Activated CD4-positive, alpha-beta T cell treated with anti-CD3 and anti-CD28 coated beads, Interleukin-2, amount 50 U/mL, for 16 hours (primary cell): ENCODE measurements at places on chromosomes 3 and 15.

- no peak for DNase-seq
Measured at GRCh38 chr15:49737127-49737526, 116.3 kb downstream of the DTWD1 start.

DNA sequence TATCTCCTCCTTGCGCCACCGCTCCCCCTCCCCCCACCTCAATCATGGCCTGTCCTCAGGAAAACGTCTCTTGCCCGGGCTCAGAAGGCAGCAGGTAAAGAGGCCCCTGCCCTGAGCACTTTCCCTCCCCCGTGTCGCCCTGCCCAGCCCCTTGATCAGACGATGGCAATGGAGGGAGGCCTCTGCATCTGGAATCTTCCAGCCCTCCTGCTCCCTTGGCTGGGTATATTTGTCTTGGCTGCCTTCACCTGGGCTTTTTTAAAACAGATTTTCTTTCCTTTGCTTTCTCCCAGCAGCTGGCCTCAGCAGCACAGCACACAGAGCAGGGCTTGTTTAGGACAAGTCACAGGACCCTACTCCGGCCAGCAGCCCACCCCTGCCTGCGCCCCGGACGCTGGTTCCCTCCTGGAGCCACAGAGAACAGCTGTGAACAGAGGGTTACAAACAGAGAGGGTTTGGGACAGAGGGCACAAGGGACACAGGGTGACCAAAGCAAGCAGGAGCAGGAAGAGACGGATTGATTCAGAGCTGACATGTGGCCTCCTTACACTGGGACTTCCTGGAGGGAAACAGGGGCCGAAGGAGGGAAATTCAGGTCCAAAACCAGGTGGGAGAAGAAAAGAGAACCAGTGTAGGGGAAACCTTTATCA, 78.7 kb downstream of the ISG20 start:
- DNase-seq, result no peak

GRCh38 chr3:194269610-194270145, 81.5 kb downstream of the CPN2 start:
- DNase-seq, result no peak

DNA sequence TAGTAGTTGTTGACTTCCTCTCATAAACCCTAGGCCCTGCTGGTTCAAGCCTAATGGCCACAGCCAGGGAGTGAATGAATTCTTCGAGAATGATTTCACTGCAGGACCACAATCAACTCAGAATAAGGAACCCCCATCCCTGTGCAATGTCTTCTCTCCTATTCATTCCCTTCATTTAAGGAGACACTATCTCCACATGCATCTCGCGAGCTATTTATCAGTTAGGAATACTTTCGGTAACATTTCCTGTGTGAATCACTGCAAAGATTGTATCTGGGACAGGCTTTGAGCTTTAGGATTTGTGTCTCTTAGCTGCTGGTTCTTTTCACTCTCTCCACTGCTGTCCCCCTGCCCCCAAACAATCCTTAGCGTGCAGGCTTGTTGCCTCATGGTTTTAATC, 94.4 kb downstream of the MYLK start:
- DNase-seq, result no peak

GRCh38 chr3:35857004-35857403, 217.7 kb downstream of the ARPP21 start:
- no peak for DNase-seq

DNA sequence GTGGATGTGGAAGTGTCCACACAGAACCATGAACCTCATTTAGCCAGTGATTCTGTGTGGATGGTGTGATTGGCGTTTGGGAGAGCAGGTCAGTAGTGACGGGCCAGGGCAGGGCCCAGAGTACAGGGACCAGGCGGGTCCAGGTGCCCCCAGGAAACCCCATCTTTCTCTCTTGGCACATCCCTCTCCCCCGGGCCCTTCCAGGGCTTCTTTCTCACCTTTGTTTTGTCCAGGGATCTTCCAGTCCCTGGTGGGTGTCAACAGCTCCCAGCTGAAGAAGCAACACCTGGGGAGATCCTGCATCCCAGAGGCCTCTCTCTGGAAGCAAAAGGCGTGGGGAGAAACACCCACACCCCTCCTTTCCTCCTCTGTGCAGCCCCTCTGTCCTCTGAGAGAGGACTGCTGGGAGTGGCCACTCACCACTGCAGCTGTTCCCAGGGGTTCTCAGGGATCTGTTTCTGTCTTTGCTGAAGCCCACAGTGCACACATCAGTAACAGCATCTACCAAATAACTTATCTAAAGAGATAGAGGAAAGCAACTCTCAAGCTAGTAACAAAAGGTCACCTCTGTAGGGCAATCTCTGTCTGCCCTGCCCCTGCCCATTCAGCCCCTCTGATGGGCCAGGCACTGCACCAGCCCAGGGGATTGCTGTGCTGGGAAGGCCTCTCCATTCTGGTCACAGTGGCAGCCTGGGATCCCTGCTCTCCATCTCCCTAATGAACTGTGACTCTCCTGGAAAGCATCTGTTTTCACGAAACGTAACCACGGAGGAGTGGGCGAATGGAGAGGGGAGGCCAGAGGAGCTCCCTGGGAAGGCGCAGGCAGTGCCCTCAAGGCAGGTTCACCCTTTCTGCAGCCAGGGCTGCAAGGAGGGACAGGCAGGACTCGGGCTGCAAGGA, 98.3 kb upstream of the ALDH1A3 start:
- DNase-seq, result no peak

DNA sequence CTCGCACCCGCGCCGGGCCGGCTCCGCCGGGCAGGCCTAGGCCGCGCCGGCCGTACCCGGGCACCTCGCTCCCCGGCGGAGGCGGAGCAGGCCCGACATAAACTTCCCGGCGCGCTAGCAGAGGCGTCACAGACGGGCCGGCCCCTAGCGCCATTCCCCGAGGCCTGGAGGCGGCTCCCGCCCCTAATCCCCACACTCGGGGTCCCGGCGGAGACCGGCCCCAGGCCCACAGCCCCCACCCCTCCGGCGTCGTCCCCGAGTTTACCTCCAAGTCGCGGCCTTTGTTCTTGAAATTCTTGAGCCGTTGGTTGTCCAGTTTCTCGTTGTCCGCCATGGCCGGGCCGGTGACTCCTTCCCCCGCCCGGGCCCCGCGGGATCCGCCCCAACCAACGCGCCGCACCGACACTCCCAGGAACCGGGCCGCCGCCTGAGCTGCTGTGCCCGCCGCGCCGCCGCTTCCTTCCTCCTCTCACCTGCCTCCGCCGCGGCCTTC, 376 bp downstream of the KPNA4 start:
- peak; percentile 54 for DNase-seq

DNA sequence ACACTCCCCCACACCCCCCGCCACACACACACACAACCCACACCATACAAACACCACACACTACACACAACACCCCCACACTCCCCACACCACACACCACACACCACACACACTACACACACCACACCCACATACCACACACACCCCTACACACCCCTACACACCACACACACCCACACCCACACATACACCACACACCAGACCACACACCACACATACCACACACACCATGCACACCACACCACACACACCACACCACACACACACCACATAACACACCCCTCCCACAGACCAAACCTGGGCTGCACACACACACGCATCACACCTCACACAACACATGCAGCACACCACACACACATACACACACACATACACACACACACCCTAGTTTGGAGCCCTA, 1.8 kb upstream of the RASGRF1 start:
- DNase-seq, result no peak

DNA sequence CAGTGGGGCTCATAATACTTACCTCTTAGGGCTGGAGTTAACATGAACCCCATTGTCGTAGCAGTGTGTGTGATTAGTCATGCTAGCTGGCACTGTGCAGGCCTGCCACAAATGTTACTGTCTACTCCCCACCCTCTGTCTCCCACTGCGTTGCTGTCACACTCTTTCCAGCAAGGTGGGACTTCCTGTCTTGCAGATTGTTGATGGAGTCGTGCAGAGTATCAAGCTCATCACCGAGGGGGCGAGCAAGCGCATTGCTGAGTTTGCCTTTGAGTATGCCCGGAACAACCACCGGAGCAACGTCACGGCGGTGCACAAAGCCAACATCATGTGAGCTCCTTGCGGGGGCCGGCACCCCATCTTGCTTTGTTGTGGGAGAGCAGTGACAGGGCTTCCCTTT, 12.9 kb downstream of the IDH3A start:
- no peak for DNase-seq

GRCh38 chr3:149501524-149501923, 27.0 kb downstream of the TM4SF4 start:
- DNase-seq, result no peak

DNA sequence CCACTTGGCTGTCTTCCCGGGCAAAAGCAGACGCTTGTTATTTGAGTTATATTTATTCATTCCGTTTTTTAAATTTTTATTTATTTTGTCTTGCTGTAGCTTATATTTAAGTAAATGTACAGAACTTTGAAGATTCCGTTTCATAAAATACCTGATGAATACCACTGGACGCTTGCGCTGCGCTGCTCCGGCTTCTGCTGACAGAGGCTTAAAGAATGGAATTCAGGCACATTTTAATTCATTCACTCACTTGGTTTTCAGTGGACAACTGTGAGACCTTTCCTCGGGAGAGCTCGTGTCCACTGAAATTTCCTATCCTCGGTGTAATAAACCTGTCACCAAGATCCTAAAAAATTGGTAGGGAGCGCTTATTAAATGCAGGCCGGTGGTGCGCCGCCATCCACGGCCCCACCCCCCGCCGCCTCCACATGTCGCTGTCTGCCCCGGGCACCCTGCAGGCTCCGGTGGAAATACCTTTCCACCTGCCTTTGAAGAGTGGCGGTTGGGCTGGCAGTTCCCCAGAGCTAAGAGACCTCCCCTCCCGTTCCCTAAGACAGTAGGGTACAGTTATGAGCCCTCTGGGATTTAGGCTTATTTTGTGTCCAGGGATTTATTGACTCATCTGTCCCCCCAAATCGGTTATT, 62.5 kb upstream of the UBE2E1 start:
- DNase-seq, result no peak

- no peak for DNase-seq
Measured at GRCh38 chr3:151478335-151478697, 17.5 kb upstream of the IGSF10 start.

DNA sequence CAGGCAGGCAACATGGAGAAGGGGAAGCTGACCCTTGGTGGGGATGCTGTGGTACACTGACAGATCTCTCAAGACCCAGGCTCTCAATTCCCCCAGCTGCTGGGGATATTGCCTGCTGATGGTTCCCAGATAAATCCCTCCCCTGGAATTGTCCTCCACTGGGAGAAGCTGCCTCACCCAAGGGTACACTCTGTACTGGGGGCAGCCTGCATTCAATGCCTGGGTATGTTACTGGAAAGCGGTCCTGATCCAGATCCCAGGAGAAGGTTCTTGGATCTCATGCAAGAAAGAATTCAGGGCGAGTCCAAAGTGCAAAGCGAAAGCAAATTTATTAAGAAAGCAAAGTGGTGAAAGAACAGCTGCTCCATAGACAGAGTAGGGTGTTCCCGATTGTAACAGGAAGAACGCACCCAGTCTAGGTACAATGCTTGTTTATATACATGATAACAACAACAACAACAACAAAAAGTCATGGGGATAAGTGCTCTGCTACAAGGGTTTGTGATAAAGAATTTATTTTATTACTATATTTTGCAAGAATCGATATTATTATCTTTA, 591.5 kb upstream of the ADAMTS9 start:
- DNase-seq, result no peak

GRCh38 chr3:47370887-47371697, 9.7 kb upstream of the PTPN23 start:
- DNase-seq, result peak; percentile 34

GRCh38 chr3:356952-357351, 160.4 kb downstream of the CHL1 start:
- DNase-seq, result no peak

- no peak for DNase-seq
Measured at GRCh38 chr3:10722911-10723310, 93.1 kb upstream of the SLC6A11 start.

DNA sequence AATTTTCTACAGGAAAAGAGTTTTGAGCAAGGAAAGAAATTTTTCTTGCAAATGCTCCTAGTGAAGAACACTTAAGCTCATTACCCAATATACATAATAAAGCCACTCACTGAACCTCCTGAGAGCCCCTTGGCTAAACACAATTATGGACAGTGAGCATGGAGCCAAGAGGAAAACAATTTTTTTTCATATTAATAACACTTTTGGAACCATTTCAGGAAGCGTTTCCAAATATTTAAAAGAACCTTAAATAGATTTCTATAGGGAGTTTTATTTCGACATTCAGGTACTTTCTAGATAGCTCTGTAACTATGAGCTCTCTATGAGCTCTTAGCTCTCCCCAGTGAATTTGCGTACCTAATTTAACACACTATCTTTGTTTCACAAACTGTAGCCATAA, 581.1 kb downstream of the ZNF385D start:
- DNase-seq, result no peak

DNA sequence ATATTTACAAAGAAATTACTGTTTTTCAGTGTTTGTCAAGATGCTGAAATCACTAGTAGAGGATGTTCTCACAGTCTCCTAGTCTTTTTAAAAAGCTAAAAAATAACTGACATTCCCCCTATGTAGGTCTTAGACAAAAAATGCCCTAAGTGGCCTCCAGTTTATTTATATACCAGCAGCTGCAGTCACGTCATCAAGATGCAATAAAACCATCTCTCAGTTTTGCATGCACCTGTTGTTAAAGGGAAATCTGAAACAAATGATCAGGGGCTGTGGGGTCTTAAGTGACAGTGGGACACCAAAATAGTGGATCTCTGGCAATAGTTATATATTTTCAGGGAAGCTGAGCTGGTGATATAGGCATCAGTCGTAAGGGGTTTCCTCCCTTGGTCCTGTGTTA, 146.5 kb upstream of the ARPP21 start:
- no peak for DNase-seq

DNA sequence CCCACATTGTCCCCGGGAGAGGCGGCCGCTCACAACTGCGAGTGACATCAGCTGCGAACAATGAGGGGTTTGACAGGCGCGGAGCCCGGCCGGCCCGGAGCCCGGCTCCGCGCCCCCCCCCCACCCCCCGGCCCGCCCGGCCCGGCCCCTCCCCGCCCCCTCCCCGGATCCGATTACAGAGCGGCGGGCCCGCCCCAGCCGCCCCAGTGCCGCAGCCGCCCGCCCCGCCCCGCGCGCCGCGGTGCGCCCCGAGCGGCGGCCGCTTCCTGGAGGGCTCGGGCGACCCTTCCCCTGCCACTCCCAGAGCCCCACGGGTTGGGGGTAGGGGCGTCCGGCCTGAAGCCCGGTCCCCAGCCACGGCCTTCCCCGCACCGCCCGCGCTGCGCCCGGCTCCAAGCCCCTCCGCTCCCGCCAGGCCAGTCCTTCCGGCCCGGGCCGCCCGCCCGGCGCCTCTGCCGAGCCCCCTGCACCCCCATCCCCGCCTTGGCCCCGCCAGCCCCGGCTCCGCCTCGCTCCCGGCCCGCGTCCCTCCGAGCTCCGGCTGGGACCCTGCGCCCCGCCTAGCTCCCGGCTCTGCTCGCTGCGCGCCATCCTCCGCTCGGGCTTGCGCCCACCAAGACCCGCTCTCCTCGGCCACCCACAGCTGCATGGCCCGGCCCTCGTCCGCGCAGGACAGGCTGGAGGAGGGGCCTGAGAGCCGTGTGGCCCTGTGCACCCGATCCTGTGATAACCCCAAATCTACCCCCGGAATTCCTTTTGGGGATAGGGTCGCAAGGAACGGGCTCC, at the start of gene PCBP4:
TSS of gene PCBP4 (minus strand) at position 71 of the 786 bp plus-strand sequence. CDS start 6,214 bp downstream, outside the sequence.
- no peak for DNase-seq
